ENCODE measurements at places on chromosomes 6 and 20.

- DNase-seq, result no peak
Measured at GRCh38 chr6:84687431-84687830, 77.0 kb downstream of the TBX18 start.

DNA sequence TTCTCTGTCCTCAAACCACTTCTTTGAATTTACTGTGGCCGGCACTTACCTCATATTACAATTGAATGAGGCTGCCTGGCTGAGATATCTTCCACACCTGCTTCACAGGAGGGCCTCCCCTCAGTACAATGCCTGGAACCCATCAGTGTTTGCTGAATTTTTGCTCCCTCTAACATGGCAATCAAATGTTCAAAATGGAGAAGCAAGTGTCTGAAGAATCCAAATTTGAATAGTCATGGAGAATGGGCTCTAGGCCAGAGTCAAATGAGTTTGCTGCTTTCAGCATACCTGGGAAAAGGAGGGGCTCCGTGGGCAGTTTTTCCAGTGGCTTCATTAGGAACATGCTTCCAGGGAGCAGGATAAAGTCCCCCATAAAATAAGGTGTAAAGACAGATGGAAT is 564.8 kb downstream of the UTRN start:
- no peak for DNase-seq

GRCh38 chr6:41474213-41474933 is 71.8 kb upstream of the FOXP4 start:
- no peak for DNase-seq

DNA sequence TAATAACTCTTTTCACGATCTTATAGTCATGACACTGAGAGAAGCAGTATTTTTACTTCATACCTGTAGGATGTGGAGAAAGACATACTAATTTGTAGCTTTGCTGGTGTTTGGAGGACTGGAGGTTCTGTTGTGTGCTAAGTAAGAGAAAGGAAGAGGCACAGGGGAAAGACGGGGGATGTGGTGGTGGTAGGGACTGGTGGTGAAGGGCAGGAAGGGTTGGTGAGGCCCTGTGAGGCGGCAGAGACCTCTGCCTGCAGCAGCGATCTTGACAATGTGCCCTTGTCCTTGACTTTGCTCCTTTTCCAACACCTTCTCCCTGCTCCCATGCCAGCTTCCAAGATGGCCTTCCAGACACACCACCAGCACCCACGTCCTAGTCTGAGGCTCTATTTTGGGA is 32.6 kb upstream of the MPC1 start:
- no peak for DNase-seq

- DNase-seq, result no peak
Measured at GRCh38 chr6:89925826-89926225, 31.6 kb downstream of the GJA10 start.

GRCh38 chr6:14674458-14674857 is 556.9 kb downstream of the CD83 start:
- DNase-seq, result no peak

- no peak for DNase-seq
Measured at GRCh38 chr20:44423480-44423879, 52.2 kb upstream of the TTPAL start.

DNA sequence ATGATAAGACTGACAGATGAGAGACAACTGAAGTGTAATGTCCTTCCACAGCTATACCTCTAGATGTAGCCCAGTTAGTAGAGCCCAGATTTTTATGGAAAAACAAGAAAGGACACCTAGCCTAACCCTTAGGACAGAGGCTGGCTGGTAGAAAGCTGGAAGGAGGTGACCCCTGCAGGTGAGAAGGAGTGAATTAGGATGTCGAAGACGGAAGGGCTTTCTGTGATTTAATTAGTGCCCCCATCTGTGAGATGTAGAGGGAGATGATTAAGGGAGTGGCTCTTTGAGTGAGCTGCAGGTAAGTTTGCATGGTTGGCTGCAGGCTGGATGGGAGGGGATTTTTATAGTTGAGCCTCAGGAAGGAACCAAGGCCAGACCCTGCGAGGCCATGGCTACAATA is 82.8 kb downstream of the GFRA4 start:
- DNase-seq, result no peak

- DNase-seq, result no peak
Measured at GRCh38 chr6:17418281-17419188, 25.1 kb downstream of the CAP2 start.

DNA sequence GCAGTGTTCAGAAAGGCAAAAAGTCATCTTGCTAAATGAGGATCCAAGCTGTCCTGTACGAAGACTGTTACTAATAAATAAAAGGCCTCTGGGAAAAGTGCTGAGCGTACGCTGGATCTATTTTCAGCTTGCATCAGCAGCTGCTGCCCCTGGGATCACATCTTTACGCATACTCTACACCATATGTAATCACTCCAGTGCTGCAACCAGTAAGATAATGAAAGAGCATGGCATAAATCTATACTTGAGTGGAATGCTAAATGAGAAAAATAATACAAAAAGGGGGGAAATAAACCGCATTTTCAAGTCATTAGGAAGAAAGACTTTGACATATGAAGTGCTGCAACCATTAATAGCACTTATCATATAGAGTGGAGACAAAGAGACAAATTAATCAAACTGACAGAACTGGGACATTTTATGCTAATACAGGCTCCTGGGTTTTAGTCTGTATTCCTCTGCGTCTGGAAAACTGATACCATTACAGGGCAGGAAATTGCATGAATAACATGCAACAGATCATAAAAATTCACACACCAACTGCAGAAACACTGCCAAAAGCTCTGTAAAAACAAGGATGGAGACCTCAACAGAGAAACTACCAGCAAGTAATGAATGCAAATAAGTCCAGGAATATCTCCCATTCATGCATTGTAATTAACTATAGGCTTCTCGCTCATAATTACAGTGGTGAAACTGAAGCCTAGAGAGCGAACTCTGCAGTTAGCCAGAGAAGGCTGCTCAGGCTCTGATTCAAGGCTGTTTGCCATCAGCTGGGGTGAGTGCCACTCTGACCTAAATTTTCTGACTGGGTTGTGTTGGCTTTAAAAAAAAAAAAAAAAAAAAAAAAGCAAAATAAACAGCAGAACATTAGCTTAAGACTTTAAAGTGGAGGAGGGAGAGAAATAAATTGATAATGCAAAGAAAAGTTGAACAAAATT is 83.8 kb downstream of the GJA10 start:
- no peak for DNase-seq

GRCh38 chr20:11108102-11108810 is 434.5 kb upstream of the JAG1 start:
- no peak for DNase-seq

DNA sequence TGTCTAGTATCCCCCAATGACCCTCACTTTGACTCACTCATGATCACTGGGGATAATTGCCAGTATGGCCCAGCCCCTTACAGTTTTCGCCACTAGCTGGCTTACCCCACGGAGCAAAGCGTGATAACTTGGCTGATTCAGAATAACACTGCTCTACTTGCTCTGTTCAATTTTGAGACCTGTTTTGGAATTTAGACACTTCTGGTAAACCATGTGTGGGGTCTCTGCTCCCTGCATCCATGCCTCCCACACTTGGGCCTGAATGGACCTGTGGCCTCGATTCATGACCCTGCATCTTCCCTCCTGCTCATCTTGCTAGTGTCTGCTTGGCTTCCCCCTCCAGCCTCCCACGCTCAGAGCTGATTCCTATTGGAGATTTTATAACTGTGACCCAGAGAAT is 48.9 kb downstream of the FOXA2 start:
- DNase-seq, result no peak

GRCh38 chr6:112122756-112123155 is 35.4 kb downstream of the FAM229B start:
- DNase-seq, result no peak

- DNase-seq, result no peak
Measured at GRCh38 chr6:23532227-23532626, 593.8 kb upstream of the NRSN1 start.

DNA sequence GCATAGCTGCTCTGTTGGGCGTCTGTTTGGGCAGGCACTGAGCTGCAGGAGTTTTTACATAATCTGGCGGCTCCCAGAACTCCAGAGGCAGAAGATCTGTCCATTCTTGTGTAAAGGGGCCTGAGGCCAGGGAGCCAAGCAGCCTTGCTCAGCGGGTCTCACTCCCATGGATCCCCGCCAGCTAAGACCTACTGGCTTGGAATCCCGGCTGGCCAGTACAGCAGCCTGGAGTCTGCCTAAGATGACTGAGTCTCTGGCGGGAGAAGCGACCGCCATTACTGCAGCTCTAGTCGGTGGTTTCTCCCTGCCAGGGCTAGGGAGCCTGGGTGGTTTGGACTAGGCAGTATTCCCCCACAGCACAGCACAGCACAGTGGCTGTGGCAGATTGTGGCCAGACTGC is 268.4 kb upstream of the SYNCRIP start:
- no peak for DNase-seq

- DNase-seq, result no peak
Measured at GRCh38 chr6:88490195-88490907, 324.2 kb upstream of the CNR1 start.

DNA sequence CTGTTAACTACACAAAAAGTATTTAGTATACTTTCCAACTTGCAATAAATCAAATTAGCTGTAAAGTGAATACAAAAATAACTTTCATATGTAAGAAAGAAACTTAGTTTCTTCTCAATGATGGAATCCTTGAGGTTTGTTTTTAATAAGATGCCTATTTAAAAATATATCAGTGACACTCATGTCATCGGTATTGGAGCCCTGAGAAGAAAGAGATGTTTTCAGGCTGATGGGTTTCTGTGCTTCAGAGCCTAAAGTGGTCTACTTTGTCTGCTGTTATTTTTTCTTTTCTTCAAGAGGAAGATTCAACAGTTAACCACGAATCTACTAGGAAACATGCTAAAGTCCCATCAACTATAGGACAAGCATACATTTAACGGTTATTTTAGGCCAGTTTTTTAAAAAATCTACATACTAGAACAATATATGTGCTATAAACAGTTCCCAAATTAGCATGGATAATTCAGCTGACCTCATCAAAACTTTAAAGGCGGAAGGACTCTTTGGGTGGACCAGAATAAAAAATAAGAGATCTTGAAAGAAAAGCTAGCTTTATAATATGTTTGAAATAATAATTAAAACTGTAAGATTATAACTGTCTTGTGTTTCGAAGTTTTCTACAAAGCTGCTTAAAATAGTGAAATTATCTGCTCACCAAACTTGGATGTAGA is 147.0 kb upstream of the SAMD5 start:
- no peak for DNase-seq

DNA sequence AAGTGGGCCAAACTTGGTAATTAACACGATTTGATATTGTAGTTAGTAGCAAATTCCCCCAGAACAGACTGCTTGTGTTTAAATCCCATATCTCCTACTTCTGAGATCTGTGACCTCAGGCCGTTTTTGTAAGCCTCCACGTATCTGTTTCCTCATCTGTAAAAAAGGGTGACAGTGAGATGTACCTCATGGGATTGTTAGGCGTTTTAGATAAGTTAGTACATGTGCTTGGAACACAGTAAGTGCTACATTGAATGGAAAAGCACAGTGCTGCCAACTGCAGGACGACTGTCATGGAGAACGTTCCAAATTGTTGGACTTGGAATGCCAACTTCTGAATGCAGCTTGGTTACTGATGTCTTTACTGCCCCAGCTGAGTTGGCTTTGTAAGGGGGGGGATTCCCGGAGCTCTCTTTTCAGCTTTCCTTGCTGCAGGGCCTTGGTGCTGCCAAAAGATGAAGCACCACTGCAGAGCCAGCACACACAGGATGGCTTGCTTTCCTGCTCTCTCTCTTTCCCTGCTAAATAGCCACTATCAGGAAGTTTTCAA is 108.6 kb downstream of the OPN5 start:
- DNase-seq, result no peak

DNA sequence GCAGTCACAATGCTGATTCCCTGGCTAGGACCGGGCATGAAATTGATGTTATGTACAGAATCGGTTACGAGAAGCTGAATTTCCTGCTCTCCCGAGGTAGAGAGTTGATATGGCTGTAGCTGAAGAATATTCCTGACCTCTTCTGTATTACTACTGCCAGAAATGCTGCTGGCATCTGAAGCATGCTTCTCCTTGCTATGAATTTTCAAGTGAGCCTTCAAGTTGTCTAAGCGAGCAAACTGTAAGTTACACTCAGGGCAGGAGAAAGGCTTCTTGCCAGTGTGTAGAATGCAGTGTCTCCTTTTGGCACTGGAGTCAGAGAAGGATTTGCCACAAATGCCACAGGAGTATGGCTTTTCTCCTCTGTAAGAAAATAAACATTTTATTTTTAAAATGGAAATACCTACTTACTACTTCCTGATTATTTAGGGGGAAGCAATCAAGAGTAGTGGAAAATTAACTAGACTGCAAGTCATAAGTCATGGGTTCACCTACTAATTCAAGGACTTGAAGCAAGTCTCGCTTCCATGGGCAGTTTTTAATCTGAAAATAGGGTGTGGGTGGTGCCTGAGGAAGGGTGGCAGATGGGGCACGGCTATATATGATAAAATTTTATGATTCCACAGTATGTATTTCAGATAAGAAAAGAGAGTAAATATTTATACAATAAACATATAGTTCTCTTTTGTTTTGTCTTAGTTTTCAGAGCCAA is 10.8 kb upstream of the MICAL1 start:
- no peak for DNase-seq

DNA sequence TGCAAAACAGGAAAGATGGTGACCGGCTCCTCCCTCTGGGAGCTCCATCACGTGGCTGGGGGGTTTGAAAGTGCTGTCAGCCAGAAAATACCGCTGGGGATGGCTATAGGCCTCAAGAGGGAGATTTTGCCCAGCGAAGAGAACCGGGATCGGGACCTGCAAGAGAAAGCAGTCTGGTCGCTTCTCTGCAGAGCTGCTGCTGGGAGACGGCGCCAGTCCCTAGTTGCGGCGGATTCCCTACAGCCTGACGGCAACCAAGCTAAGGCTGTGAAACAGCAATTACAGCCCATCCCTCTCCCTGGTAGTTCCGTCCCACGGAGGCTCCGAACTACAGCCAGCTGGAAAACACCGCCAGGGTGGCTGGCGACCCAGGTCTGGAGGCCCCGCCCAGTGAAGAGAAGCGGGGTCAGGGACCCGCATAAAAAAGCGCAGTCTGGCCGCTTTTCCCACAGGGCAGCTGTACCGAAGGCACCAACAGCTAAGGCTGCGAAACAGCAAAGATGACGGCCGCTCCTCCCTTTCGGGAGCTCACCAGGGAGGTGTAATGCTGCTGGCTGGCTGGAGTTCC is 238.1 kb upstream of the IRAK1BP1 start:
- DNase-seq, result no peak

- DNase-seq, result no peak
Measured at GRCh38 chr6:25746968-25747367, 7.6 kb upstream of the SLC17A4 start.

DNA sequence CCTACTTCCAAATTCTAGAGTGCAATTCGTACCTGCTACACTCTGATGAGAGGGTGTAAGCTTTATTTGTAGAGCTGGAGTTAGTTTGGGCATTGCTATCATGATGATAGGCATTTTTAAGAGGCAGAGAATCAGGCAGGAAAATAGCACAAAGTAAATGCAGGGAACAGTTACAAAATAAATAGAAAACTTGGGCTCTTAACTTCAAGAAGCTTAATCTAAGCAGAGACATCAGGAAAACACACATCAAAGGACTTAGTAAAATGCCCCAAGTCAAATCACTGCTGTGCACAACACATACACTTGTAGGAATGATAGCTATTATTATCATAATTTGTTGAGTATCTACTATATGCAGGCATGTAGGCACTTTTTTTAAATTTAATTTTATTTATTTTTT is 381.2 kb downstream of the CD83 start:
- no peak for DNase-seq
